Activated CD4-positive, alpha-beta T cell treated with anti-CD3 and anti-CD28 coated beads for 48 hours (primary cell): ENCODE measurements at places on chromosomes 6 and 20.

DNA sequence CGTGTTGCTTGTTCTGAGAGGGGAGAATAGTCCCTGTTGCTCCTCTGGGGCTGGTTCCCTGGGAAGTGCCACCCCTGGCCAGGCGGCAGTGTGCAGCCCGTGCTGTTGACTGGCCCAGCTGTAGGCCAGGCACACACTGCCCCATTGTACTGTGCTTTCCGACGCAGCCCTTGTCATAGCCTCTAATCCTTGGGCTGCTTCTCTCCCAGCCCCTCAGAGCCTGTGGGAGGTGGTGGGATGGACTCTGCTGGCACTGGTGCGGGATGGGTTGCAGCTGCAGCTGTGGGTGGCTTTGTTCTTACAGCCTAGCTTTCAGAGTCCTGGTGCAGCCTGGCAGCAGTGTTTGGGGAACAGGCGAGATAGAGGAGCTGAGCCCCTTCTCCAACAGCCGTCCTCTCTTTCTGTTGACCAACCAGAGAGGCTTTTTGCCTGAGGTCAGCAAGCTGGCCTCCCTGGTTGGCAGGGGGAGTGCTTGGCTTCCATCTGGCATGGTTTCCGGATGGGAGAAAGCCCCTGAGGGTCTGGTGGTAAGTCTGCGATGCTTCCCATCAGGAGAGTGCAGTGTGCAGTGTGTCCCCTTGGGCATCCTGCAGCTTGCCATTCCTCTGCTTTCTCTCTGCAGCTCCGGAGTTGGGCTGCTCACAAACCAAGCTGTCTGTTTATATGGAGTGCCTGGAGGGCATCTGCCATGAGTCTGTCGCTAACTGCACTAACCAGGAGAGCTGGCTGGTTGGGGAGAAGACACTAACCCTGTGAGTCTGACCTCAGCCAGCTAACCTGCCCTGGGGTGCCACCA, 12.1 kb downstream of the TJAP1 start:
- no peak for DNase-seq

- DNase-seq, result peak; percentile 33
Observed at GRCh38 chr6:170152989-170153388, 137.9 kb downstream of the DLL1 start.

DNA sequence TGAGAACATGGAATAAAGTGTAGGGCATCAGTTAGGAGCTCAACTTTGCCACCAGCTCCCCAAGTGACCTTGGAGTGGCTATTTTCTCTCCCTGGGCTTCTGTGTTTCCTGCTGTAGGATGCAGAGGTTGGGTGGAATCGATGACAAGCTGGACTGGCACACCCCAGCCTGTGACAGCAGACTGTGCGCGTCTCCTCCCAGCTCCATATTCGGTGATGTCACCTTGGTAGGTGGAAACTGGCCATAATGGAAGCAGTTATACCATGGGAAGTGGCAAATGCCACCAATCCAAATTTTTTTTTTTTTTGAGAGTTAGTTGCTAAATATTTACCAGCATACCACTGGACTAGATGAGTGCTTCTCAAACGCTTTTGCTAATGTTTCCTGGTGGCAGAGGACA, 85.2 kb downstream of the BANF2 start:
- DNase-seq, result no peak

- DNase-seq, result no peak
Observed at GRCh38 chr6:36925809-36926208, 28.7 kb upstream of the PI16 start.

GRCh38 chr6:97978855-97979271, 695.8 kb upstream of the MMS22L start:
- no peak for DNase-seq
